Peyer's patch (tissue), 4 donors: ENCODE measurements at places on chromosomes 2 and 18. TPM values are rescaled to one million over a fixed set of nuclear protein-coding genes. Genes with fewer than 3 reads are reported as not detected.
A peak's percentile ranks its signal among the peaks of the same experiment; 100 is the strongest.

PLEK gene
- total RNA-seq = 1.8 TPM

CGREF1 gene
- total RNA-seq = 2.5 TPM

COQ10B gene
- total RNA-seq = 21.5 TPM

MERTK gene
- 56.9 TPM for total RNA-seq

FAM237A gene
- not detected for total RNA-seq

UBXN4 gene
- 66.3 TPM for total RNA-seq

ARHGAP15 gene
- 6.7 TPM for total RNA-seq

LIMS4 gene
- total RNA-seq = 0.67 TPM

BBS5 gene
- total RNA-seq = 8.3 TPM

DNA sequence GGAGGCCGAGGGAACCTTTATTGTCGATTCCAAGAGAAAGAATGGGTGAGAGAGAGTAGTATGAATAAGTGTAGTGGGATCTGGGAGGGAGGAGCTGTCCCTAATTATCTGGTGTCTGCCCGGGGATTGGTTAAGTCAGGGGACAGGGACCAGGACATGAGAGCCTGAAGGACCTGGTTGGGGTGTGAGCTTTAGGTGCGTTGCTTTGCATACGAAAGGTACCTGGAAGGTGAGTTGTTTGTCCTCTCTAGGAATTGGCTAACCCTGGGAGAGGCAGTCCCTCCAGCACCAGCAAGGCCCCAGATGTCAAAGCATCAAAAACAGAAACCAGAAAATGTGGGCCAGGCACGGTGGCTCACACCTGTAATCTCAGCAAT is 48.1 kb upstream of the RPL31 start:
- no peak for DNase-seq

DNA sequence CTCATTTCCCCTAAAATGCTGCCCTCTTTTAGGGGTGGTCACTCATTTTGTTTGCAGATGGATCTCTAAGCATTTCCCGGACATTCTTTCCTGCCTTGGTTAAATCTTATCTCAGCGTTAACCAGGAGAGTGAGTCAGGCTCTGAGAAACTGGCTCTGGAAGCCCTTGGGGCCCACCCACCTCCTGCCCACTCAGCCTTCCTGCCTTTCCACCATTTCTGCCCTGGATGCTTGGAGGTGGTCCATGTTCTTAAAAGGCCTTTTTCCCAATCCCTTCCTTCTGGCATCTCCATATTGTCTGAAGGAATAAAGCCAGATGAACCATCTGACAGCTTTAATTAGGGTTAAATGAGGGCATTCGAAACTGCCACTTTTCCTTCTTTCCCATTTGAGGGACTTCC is 9.5 kb downstream of the HK2 start:
- DNase-seq = peak; percentile 43

DNA sequence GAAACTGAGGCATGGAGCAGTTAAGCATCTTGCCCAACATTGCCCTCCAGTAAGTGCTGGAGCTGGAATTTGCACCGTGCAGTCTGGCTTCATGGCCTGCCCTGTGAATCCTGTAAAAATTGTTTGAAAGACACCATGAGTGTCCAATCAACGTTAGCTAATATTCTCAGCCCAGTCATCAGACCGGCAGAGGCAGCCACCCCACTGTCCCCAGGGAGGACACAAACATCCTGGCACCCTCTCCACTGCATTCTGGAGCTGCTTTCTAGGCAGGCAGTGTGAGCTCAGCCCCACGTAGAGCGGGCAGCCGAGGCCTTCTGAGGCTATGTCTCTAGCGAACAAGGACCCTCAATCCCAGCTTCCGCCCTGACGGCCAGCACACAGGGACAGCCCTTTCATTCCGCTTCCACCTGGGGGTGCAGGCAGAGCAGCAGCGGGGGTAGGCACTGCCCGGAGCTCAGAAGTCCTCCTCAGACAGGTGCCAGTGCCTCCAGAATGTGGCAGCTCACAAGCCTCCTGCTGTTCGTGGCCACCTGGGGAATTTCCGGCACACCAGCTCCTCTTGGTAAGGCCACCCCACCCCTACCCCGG is 1.3 kb downstream of the PROC start:
- DNase-seq = no peak

GRCh38 chr2:96245609-96246390 is 20.0 kb downstream of the TMEM127 start:
- no peak for DNase-seq

GRCh38 chr18:13576598-13576997 is 149.8 kb downstream of the FAM210A start:
- DNase-seq = no peak

DNA sequence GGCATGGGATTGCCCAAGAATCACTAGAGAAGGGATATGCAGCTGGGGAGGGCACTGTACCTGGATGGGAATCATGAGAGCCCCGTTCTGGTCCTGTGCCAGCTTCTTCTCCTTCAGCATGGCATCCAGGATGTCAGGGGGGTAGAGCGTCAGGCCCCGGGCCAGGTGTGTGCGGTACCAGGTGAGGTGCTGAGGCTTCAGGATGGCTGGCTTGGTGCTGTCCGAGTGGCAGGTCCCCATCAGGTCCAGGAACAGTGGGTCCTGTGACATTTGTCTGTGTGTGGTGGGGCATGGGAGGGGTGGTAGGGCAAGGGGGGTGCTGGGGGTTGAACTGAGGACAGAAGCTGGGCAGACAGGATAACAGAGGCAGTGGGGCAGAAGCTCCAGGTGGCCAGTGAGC is 13.2 kb downstream of the CFAP65 start:
- DNase-seq = no peak

DNA sequence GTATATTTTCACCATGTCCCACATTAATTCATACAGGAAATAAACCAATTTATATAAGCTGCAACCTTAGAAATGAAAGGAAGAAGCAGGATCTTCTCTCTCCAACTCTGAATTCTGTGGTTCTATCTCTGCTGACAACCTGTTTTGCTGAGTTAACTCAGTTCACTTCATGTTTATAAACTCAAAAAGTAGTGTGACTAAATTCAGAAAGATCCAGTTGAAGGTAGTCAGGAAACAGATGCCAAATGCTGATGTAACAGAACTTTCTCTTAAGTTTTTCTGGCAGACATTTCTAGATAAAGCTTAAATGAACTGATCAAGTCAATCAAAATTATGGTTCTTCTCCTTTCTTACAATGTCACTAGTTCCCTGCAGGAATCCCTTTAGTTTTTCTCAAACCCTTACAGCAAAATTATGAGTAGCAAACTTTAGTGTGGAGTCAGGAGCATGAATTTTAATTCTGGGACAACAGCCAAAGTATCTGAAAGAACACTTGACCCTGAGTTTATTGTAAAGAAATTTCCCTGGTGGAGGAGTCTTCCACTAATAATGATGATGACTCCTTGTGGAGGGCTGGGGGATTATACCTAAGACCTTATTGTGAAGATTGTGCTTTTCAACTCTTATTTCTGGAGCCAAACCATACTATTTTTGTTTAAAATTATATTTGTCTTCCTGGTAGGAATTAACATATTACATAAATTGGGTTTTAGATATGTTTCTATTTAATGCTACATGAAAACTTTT is 216.9 kb downstream of the MYO3B start:
- DNase-seq = no peak

DNA sequence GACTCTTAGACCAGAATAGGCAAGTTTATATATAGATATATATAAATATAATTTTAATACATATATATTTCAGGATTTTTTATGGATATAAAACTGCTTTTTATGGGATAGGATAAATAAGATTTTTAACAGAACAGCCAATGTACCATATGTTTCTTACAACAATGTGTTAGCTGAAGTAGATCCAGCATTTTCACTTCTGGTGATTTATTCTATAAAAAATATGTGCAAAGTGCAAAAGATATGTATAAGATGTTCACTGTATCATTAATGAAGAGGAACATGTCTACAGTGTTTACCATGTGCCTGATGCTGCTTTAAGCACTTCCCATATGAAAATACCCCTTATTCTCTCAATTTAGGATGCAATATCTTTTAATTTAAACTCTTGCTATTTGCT is 22.2 kb upstream of the GPR75 start:
- DNase-seq = no peak

DNA sequence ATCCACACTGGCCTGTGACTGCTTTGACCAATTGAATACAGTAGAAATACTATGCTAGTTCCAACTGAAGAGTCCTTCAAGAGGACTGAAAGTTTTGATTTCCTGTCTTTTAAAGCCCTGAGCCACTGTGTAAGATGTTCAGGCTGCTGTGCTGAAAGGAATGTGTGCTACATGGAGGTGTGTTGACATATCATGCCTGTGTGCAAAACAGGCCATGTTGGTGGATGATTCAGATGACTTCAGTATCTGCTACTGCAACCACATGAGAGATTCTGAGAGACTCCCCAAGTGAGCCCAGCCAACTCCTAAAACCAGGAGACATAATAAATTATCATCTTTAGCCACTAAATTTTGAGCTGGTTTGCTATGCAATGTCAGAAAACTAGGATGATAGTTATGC is 662.9 kb downstream of the ZEB2 start:
- no peak for DNase-seq

DNA sequence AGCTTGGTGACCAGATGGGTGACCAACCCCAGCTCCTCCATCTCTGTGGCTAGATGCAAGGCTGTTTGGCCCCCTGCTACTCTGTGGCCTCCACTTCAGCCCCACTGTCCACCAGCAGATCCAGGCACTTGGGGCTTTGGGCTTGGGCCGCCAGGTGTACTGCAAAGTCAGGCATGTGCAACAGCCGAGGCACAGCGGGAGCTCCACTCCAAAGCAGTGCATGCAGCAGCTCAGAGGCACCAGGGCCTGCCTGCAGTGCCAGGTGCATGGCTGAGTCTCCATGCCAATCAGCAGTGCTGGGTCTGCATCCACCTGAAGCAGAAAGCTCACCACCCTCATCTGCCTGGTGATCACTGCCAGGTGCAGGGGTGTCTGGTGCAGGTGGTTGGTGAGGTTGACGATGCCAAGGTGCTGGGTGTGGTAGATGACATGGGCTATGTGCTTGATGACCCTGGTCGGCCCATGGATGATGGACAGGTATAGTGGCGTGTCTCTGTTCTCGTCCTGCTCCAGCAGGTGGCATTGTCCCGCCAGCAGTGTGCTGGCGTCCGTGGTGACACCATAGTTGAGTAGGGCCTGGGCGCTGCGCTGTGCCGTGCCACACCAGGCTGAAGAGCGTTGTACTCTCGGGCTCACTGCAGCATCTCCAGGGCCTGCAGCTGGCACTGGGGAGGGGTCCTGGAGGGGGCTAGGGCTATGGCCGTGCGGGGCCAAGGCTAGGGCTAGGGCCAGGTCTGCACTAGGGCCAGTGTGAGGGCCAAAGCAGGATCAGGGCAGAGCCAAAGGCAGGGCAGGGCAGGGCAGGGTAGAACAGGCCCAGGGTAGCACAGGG is 1.0 kb upstream of the ANKRD62 start:
- DNase-seq = no peak

DNA sequence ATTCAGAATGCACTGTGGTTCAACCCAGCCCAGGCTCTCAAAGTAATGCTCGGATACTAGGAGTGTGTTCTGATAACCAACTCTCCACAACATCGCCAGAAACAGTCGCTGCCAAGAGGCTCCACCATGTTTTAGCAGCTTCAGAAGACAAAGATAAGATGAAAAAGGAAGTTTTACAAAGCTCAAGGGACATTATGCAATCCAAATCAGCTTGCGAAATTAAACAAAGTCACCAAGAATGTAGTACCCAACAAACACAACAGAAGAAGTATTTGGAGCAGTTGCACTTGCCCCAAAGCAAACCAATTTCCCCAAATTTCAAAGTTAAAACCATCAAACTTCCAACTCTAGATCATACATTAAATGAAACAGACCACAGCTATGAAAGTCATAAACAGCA is 360.9 kb downstream of the XIRP2 start:
- DNase-seq = no peak

DNA sequence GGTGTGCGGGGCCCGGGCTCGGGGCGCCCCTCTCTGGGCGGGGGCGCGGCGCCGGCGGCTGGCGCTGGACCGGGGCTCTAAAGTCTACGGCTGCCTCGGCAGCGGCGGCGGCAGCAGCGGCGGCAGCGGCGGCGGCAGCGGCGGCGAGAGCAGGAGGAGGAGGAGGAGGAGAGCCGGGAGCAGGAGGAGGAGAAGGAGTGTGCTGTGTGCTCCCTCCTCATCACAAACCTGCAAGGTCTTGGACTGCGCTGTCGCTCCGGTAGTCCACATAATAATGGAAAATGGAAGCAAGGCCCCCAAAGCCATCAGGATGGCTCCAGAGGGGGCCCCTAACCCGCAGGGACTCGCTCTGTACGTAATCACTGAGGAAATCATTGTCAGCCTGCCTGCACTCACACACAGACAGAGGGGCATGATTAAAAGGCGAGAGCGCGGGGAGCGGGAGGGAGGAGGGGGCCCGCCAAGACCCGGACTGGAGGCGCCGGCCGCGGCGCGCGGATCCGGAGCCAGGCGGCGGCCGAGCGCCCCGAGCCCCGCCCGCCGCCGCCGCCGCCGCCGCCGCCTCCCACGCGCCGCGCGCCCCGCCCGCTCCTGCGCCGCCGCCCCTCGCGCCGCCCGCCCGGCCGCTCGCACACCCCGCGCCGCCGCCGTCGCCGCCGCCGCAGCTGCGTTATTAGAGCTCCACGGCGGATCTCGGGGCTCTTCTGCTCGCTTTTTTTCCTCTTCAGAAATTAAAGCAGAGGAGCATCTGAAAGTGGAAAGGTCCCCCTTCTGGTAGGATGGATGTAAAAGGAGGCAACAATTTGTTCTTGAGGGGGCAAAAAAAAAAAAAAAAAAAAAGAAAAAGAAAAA is at the start of gene ZNF521:
Gene ZNF521 (minus strand): TSS at position 390 of the 852 bp plus-strand sequence. CDS start 1,220 bp downstream, outside the sequence.
- peak; percentile 76 for DNase-seq

DNA sequence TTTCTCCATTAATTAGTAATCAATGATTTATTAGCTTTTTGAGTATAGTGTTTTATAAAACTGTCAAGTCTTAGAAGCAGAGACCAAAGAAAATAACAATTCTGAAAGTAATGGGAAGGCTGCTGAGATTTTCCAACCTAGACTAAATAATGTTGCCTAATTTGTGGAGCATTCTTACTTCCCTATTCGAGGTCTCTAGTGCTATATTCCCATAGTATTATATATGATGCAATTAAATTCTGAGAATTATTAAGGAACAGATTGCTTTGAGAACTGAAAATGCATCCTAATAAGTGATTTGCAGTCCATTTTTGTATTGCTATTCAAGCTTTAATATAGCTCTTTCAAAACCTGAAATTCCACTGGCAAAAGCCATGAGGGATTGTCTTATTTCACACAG is 27.7 kb upstream of the DOCK10 start:
- no peak for DNase-seq

- no peak for DNase-seq
Measured at GRCh38 chr2:175817221-175817620, 184.8 kb downstream of the LNPK start.

DNA sequence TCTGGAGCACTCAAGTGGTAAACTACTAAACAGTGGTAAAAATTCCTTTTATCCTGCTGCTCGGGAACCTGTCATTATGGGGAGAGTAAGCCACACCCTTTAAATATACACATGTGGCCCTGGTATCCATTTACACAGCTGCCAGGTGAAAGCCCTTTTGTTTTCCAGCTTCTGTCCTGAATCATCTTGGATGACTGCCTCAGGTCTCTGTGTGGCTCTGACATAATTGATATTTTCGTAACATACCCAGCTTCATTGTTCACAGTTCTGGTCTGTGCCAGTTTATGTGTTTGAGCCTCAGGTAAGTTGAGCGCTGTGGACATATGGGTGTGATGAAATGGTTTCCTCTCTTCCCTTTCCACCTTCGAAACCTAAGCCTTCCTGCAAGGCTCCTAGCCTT is 15.7 kb upstream of the TTC39C start:
- no peak for DNase-seq
